ENCODE measurements at places on chromosomes 12 and 14. TPM values are rescaled to one million over a fixed set of nuclear protein-coding genes. Genes with fewer than 3 reads are reported as not detected.

The C14orf39 gene
- not detected for total RNA-seq

The KCNC2 gene
- not detected for total RNA-seq

The SPIC gene
- total RNA-seq, result not detected

The LRRC10 gene
- not detected for total RNA-seq

The LBHD2 gene
- total RNA-seq, result not detected

The PLEKHD1 gene
- total RNA-seq, result 0.05 TPM

The MYL6B gene
- 19.1 TPM for total RNA-seq

The TSHR gene
- 0.25 TPM for total RNA-seq

The BEGAIN gene
- total RNA-seq, result 0.74 TPM

The NYNRIN gene
- 13.0 TPM for total RNA-seq

The LMNTD1 gene
- not detected for total RNA-seq

The TAS2R9 gene
- total RNA-seq, result not detected

The MYH6 gene
- total RNA-seq, result 1.6 TPM

The HEATR5A gene
- total RNA-seq, result 58.2 TPM

The GLIPR1L1 gene
- total RNA-seq, result not detected

The GPRC5D gene
- 0.27 TPM for total RNA-seq

The SLIRP gene
- 194 TPM for total RNA-seq

The UBE3B gene
- total RNA-seq, result 44.6 TPM

GRCh38 chr12:96502477-96502876 is 13.1 kb downstream of the CFAP54 start:
- no peak for DNase-seq

GRCh38 chr12:51951843-51952722 is 584 bp downstream of the ACVR1B start:
- DNase-seq, result peak; percentile 41

DNA sequence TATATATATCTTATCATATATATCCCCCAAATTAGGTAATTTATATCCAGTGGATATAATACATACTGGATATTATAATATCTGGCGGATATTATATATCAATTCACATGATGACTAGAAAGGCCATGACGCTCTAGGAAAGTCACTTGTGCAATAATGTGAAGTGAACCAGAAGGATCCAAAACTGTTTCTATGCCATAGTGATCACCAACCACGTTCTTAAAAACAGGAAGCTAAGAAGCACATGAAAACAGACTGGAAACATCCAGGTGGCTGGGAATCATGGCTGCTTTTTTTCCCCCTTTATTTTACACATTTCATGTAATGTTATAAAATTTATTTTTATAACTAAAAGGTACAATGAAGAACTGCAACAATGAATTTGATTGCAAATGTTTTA is 1.4 kb downstream of the GUCY2C start:
- no peak for DNase-seq

DNA sequence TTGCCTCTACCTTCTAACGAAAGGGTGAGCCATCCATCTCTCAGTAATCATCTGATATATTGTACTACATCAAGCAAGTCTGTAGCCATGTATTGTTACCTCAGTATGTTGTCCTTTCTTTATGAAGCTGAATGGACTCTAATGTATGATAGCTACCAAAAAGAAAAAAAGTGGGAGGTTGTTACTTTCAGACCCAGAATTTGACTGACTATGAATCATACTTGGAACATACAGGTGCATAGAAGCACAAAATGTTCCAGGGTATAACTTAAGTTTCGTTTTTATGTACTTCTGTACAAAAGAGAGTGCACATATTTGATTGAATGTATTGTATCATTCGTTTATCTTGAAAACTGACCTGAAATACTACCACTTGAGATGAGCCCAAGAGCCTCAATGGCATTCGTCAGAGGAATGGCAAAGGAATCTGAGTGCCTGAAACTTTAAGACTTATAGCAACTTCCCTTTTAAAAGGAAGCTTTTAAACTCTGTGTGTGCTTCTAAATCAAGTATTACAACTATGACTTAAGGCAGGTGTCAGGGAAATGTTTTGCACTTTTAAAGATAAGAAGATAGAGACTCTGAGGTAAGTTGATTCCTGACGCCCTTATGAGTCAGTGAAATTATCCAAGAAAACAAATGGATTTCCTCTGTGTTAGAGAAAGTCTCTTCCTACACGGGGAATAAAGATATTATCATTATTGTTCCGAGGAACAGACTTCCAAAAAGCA is 951.5 kb downstream of the GALC start:
- DNase-seq, result no peak

DNA sequence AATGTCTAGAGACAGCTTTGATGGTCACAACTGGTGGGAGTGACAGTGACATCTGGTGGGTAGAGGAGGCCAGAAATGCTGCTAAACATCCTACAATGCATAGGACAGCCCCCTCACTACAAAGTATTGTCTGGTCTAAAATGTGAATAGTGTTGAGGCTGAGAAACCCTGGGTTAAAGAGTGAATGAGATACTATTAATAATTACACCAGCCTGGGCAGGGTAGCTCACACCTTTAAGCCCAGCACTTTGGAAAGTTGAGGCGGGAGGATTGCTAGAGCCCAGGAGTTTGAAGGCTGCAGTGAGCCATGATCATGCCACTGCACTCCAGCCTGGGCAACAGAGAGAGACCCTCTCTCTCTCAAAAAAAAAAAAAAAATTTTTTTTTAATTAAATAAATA is 11.1 kb downstream of the SVOP start:
- no peak for DNase-seq

DNA sequence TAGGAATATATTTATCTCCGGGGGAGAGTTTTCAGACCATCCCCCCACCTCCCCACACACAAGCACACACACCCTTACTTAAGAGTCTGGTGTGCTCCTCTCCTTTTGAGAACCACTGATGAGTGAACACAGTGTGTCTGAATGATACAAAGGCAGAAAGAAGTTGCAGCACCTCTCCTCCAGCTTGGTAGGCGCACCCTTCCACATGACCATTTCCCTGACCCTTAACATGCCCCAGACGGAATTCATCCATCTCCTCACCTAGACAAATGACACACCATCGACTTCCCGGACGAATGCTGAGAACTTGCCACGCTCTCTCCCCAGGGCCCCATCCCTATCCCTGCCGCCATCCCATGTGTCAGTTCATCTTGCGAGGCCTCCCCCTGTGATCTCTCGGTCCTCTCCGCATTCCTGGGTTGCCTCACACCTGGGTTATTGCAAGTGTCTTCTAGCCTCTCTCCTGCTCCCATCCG is 3.9 kb downstream of the TNFRSF1A start:
- DNase-seq, result no peak

- DNase-seq, result no peak
These were observed 42.7 kb downstream of the TMEM121 start for GRCh38 chr14:105568859-105569766.

DNA sequence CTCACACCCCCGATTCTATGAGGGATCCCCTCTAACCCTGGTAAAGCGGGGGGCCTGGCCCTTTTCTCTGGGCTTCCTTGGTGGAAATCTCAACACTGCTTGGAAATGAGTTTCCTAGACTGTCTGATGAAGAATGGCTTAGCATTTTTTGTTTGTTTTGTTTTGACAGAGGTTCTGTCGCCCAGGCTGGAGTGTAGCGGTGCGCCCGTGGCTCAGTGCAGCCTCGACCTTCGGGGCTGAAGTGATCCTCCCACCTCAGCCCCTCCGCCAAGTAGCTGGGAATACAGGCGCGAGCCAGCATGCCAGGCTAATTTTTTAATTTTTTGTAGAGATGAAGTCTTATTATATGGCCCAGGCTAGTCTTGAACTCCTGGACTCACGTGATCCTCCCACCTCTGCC is 30.3 kb downstream of the TC2N start:
- no peak for DNase-seq

- DNase-seq, result no peak
These were observed 91.7 kb downstream of the MYRFL start for GRCh38 chr12:69916544-69917235.

DNA sequence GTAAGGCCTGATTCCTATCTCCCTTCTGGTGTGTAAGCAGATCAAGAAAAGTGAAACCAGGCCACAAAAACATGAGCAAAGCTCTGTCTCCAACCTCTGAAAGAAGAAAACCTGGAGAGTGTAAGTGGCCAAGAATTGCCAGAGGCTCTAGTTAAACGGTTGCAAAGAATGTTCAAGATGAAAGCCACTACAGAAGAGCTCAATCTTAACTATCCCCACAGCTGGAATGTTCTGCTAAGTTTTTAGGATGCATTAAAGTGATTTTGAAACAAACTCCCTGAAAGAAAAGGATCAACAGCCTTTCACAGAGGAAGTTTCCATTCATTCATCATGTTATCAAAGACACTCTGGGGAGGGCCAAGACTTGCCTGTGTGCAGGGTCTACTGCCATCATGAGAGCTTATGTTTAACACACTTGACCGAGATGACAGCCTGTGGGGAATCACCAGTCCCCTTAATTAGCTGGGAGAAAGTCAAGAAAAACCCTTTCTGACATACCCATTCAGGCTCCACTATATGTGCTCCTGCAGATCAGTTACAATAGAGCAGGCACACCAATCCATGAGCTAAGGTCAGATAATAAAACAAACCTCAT is 128.0 kb upstream of the OVCH1 start:
- DNase-seq, result no peak

- no peak for DNase-seq
These were observed 121.6 kb downstream of the TMEM132C start for GRCh38 chr12:128388461-128389000.

- DNase-seq, result no peak
These were observed 47.3 kb upstream of the BCL2L14 start for GRCh38 chr12:12023456-12023855.

GRCh38 chr14:24307575-24308341 is at the start of gene CIDEB:
Gene CIDEB, minus strand, starts transcription at chr14:24307977. Its CDS starts 119 bp downstream, at chr14:24307858.
- DNase-seq, result peak; percentile 87

- DNase-seq, result no peak
These were observed 141.0 kb upstream of the ALG10B start for GRCh38 chr12:38175538-38175937.

DNA sequence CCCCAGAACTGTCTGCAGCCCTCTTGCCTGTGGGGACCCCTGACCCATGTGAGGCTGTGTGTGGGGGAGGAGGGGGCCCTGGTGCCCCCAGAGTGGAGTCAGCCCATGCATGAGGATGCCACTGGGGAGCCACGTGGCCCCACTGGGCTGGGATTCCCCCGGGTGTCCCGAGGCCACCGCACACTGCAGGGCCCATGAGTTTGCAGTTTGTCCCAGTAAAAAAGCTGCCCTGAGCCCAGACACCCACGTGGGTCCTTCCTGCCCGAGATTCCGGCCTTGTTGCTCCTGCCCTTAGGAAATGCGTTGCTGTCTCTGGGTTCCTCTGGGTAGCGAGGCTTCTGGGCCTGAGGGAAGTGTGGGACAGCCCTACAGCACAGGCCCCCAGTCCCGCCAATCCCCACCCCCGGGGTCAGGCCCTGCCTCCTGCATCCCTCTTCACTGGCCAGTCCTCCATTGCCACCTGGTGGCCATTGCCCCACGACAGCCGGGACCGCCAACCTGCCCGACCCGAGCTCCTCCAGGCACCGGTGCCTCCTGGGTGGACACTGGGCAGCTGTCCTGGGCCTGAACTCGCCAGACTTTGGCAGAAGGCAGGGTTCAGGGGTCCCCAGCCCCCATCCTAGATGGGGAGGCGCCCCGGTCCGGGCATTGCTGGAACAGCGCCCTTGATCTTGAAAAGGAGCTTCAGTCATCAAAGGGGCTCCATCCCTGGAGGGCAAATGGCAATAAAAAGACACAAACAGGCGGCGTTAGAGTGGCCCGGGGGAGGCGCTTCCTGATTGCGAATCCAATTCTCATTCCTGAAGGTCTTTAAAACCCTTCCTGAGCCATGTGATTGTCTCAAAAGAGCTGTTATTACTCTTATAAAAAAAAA is 15.6 kb upstream of the C14orf180 start:
- peak; percentile 70 for DNase-seq

DNA sequence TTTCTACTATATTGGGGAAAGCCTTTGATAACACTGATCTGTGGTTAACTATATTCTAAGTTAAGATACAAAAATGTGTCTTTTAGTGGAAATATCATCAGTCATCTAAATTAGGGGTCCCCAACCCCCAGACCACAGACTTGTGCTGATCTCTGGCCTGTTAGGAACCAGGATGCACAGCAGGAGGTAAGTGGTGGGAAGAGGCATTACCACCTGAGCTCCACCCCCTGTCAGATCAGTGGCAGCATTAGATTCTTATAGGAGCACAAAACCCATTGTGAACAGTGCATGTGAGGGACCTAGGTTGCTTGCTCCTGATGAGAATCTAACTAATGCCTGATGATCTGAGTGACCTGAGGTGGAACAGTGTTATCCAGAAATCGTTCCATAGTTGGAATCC is 28.3 kb upstream of the LIN7A start:
- DNase-seq, result no peak

- DNase-seq, result no peak
These were observed 141.6 kb upstream of the MAX start for GRCh38 chr14:65243766-65244442.

DNA sequence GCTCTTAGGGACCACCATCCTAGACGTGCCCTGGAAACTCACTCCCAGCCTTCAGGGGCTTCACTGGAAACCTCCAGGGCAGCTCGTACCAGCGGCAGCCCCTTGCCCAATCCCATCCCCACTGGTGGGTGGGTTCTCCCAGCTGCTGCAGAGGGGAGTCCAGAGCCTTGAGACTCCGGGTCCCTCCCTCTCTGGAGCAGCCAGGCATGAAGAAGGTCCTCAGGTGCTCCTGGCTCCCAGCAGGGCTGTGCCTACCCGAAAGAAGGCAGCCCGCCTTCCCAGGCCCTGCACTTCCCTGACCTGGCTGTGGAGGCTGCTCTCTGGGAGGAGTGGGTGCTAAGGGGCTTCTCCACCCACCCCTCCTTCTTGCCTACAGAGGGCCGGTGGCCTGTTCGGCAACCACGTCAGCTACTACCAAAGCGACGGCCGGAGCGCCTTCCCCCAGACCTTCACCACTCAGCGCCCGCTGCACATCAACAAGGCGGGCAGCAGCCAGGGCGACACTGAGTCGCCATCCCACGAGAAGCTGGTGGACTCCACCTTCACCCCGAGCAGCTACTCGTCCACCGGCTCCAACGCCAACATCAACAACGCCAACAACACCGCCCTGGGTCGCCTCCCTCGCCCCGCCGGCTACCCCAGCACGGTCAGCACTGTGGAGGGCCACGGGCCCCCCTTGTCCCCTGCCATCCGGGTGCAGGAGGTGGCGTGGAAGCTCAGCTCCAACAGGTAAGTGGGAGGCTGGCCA is 115.5 kb upstream of the FKBP4 start:
- no peak for DNase-seq

GRCh38 chr12:75742048-75742447 is 230.6 kb upstream of the KRR1 start:
- DNase-seq, result no peak

- DNase-seq, result peak; percentile 18
These were observed at the start of gene TPH2 for GRCh38 chr12:71938728-71939385. Gene TPH2, plus strand, starts transcription at chr12:71938845. Its CDS starts 142 bp downstream, at chr12:71938987.

DNA sequence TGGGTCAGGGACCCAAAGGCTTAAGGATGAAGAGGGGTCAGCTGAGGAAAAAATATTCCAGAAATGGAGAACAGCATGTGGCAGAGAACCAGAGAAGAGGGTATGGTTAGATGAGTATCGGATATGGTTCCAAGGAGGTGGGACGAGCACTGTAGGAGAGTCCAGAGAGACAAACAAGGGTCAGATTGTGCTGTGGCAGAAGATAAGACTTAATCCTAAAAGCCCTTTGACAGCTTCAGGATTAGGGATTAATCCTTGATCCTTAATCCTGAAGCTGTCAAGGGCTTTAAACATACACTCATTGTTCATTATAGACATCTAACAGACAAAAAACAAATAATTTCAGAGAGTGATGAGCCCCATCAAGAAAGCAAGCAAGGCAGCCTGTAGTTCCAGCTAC is 124.0 kb downstream of the SPTSSA start:
- DNase-seq, result no peak

- peak; percentile 79 for DNase-seq
These were observed 12.2 kb downstream of the ITPK1 start for GRCh38 chr14:93103392-93104080.

Data from colonic mucosa (tissue), 4 donors.